ENCODE measurements at places on chromosomes 3 and 15.

DNA sequence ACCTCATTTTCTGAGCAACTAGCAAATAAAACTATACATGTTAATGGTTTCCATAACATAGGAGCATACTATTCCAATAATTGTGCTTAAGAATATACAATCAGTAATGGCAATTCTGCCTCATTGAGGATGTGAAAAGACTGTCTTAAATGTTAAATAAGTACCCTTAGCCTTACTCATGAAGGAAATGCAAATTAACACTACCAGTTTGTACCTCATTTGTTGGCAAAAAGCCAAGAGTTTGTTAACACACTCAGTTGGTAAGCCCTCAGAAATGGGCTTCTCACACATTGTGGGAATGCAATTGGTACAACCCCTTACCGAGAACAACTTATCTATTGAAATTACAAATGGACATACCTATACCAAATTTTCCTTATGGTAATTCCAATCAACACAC is 9.2 kb upstream of the STT3B start:
- H3K4me3 ChIP-seq: no peak overlapping the region
- no peak overlapping the region for H3K27ac ChIP-seq
- peaks cover under 1% of the 10 kb centered on the region for H3K4me1 ChIP-seq
- no peaks in the 10 kb centered on the region for H3K36me3 ChIP-seq
- H3K27me3 ChIP-seq: no peaks in the 10 kb centered on the region
- no peak for DNase-seq

DNA sequence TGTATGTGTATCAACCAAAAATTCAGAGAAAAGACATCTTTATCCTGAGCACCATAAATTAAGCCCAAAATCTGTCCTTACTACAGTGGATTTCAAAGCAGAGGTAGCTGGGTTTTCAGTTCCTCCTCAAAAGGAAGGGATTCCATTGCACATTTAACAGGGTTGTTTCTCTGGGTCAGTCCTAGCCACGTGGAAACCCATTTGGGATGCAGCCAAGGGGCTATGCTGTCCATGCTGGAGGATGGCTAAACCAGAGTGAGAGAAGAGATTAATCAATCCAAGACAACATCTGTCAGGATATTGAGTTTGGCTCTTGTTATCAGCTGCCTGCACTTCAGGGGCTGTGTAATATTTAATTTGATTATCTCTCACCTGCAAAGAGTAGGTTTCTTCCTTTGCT is 28.1 kb downstream of the LSAMP start:
- no peaks in the 10 kb centered on the region for H3K4me1 ChIP-seq
- no peak overlapping the region for H3K4me3 ChIP-seq
- H3K27ac ChIP-seq: no peak overlapping the region
- H3K36me3 ChIP-seq: no peaks in the 10 kb centered on the region
- DNase-seq: no peak

- H3K27ac ChIP-seq: peak overlapping the region; percentile 98
- peak; percentile 41 for DNase-seq
- H3K4me3 ChIP-seq: peak overlapping the region; percentile 49
- no peaks in the 10 kb centered on the region for H3K27me3 ChIP-seq
- H3K36me3 ChIP-seq: no peaks in the 10 kb centered on the region
These were observed 337.3 kb downstream of the FOXP1 start for GRCh38 chr3:71245971-71246880.

- DNase-seq: no peak
- no peak overlapping the region for H3K4me3 ChIP-seq
- no peaks in the 10 kb centered on the region for H3K4me1 ChIP-seq
- H3K27me3 ChIP-seq: no peaks in the 10 kb centered on the region
- H3K27ac ChIP-seq: no peak overlapping the region
- no peaks in the 10 kb centered on the region for H3K36me3 ChIP-seq
These were observed 126.7 kb downstream of the MYLK start for GRCh38 chr3:123757281-123757940.

DNA sequence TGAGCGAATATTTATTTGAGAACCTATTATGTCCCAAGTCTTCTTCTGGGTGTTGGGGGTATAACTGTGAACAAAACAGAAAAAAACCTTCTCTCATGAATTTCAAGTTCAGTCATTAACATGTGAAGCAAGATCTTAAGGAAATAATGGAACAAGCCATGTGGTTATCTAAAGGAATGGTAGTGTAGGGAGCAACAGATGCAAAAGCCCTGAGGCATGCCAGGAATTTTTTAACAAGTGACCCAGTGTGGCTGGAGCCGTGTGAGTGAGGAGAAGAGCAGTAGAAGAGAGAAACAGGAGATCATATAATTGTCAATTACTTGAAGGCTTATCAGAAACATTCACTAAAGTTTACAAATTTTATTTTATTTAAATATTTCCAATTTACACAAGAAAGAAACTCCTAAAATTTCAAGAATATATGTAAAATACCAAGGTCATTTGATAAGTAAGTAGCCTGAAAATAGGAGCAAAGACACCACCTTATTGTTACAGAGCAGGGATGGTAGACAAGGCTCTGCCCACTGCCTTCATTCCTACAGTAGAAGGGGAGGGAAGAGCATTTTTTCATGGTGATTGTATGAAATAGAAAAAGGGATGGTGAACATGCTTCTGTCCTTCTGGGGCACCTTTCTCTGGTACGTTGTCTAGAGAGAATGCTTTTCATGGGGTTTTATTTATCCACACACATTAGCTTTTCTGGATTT is 345.1 kb downstream of the PLOD2 start:
- no peaks in the 10 kb centered on the region for H3K36me3 ChIP-seq
- H3K27ac ChIP-seq: no peak overlapping the region
- H3K4me1 ChIP-seq: no peaks in the 10 kb centered on the region
- H3K4me3 ChIP-seq: no peak overlapping the region

DNA sequence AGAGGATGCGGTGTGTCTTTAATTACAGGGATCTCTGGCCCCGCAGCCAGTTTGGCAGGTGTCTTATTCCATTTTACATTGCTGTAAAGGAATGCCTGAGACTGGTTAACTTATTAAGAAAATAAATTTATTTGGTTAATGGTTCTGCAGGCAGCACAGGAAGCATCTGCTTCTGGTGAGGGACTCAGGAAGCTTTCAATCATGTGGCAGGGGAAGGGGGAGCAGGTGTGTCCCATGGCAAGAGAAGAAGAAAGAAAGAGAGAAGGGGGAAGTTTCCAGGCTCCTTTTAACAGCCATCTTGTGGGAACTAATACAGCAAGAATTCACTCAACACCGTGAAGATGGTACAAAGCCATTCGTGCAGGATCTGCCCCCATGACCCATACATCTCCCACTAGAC is 128.0 kb upstream of the CRBN start:
- no peaks in the 10 kb centered on the region for H3K27me3 ChIP-seq
- H3K36me3 ChIP-seq: no peaks in the 10 kb centered on the region
- H3K4me3 ChIP-seq: no peak overlapping the region

GRCh38 chr3:88712552-88712951 is 394.9 kb upstream of the EPHA3 start:
- no peaks in the 10 kb centered on the region for H3K27me3 ChIP-seq
- peaks cover 4% of the 10 kb centered on the region for H3K4me1 ChIP-seq
- no peak for DNase-seq
- no peak overlapping the region for H3K4me3 ChIP-seq
- no peaks in the 10 kb centered on the region for H3K36me3 ChIP-seq

DNA sequence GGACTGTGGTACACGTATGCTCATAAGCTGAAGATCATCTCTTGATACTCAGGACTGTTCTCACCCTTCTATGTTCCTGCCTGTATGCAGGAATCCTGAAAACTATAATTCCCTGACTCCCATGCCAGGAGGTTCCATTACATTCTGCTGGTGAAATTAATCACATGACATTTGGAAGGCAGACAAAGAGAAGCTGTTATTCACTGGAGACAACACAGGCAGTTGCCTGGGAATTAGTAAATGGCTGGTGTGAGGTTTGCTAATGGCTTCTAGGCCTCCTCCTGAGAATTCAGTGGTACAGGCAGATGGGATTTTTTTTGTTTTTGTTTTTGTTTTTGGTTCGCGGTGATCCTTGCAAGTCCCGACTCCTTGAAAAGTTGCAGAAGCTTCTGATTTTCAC is 91.4 kb downstream of the CTNNB1 start:
- H3K36me3 ChIP-seq: no peaks in the 10 kb centered on the region
- no peak for DNase-seq
- H3K27me3 ChIP-seq: no peaks in the 10 kb centered on the region
- H3K4me3 ChIP-seq: no peak overlapping the region
- H3K4me1 ChIP-seq: peaks cover 7% of the 10 kb centered on the region

DNA sequence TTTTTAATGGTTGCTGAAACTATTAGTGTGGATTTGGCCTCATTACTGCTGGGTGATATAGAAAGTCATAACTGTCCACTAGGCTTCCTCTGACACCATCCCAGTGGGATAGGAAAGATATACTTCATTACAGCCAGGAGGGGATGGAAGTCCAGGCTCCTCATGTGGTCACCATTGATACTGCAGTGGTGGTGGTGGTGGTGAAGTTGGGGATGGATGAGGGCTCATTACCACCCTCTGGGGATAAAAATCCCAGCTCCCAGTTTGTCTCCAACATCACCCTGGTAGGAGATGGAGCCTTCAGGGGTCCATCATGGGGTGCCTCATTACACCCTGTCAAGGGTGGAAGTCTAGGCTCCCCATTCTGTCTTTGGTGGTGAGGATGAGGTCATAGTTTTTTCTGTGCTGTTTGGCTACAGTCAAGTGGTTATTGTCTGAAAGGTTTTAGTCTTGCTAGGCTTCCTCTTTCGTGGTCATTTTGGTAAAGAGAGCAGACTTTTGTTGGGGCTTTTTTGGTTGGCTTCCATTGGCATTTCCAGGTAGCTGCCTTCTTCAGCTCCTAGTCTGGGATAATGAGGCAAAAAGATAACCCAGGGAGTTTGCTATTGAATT is 30.1 kb upstream of the FILIP1L start:
- no peaks in the 10 kb centered on the region for H3K27me3 ChIP-seq
- no peaks in the 10 kb centered on the region for H3K4me1 ChIP-seq
- no peak for DNase-seq
- H3K27ac ChIP-seq: no peak overlapping the region

DNA sequence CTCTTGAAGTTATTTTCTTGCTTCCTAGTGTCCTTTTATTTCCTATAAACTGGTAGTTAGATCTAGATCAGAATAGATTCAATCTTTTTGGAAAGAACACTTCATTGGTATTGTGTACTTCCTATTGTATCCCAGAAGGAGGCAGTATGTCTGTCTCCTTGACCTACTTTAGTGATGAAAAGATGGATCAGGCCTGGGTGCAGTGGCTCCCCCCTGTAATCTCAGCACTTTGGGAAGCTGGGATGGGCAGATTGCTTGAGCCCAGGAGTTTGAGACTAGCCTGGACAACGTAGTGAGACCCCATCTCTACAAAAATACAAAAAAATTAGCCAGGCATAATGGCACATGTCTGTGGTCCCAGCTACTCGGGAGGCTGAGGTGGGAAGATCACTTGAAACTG is 12.0 kb downstream of the BSN start:
- H3K36me3 ChIP-seq: no peaks in the 10 kb centered on the region
- H3K4me1 ChIP-seq: no peaks in the 10 kb centered on the region
- no peaks in the 10 kb centered on the region for H3K27me3 ChIP-seq
- DNase-seq: no peak

- no peak overlapping the region for H3K27ac ChIP-seq
- no peaks in the 10 kb centered on the region for H3K27me3 ChIP-seq
- peaks cover 28% of the 10 kb centered on the region for H3K4me1 ChIP-seq
- no peak overlapping the region for H3K4me3 ChIP-seq
These were observed 23.9 kb upstream of the XIRP1 start for GRCh38 chr3:39216176-39216790.

- no peak overlapping the region for H3K4me3 ChIP-seq
- no peak overlapping the region for H3K27ac ChIP-seq
- H3K27me3 ChIP-seq: no peaks in the 10 kb centered on the region
These were observed 3.2 kb downstream of the CD276 start for GRCh38 chr15:73687351-73687750.

GRCh38 chr15:85746641-85747040 is 48.1 kb downstream of the KLHL25 start:
- peaks cover 39% of the 10 kb centered on the region for H3K36me3 ChIP-seq
- no peak overlapping the region for H3K4me3 ChIP-seq

DNA sequence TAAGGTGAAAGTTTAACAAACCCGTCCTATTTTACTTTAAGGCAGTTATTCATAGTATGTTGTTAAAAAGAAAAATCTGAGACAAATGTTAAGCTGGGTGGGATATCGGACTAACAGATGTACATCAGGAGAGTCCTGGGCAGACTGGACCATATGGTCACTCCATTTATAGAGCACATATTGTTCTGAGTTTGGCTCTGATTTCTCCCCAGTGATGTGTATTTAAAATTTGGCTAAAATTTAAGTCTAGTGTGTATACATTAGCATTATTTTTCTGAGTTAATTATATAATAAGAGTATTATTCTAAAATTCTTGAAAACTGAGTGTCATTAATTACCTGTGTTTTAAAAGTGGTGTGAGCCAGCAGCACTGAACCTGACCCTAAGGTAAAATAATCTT is 6.1 kb downstream of the GMPS start:
- no peak overlapping the region for H3K27ac ChIP-seq
- no peak overlapping the region for H3K4me3 ChIP-seq
- H3K4me1 ChIP-seq: peaks cover 4% of the 10 kb centered on the region
- no peaks in the 10 kb centered on the region for H3K36me3 ChIP-seq
- H3K27me3 ChIP-seq: no peaks in the 10 kb centered on the region
- DNase-seq: no peak

- DNase-seq: no peak
- peaks cover 5% of the 10 kb centered on the region for H3K36me3 ChIP-seq
- no peak overlapping the region for H3K4me3 ChIP-seq
- H3K4me1 ChIP-seq: no peaks in the 10 kb centered on the region
- H3K27ac ChIP-seq: no peak overlapping the region
These were observed 13.4 kb upstream of the CTDSPL2 start for GRCh38 chr15:44414001-44414400.

DNA sequence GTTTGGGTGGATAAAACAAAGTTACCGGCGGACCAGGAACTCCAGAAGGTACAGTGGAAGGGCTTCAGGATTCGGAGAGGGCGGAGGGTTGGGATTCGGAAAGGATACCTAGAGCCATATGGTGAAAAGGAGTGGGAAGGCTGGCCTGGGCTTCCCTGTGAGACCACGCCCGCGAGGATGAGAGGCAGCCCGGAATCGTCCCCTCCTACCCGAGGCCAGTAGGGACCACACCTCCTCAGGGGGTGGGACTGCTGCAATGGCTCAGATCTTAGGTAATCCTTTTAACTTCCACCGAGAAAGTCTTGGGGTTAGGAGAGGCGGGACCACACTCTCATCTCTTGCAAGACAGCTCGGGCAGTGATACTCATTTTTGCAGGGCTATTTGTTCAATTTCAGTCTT is 511.3 kb downstream of the OCA2 start:
- no peaks in the 10 kb centered on the region for H3K36me3 ChIP-seq
- H3K4me1 ChIP-seq: no peaks in the 10 kb centered on the region
- no peaks in the 10 kb centered on the region for H3K27me3 ChIP-seq
- H3K27ac ChIP-seq: no peak overlapping the region
- peak; percentile 21 for DNase-seq

DNA sequence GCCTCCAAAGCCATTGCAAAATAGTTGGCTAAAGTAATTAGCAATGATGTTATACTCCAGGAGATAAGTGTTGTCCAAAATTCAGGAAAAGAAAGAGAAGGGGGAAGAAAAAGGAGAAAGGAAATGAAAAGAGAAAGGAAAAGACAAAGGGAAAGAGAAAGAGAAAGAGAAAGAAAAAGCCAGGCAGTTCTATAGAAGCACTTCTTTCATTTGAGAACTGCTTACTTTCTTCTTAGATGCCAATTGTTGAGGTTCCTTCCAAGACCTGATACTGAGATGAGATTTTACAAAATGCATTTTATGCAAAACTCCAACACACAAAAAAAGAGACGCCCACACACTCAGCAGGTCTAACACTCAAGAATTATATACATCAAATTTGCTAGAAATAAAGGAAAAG is 298.4 kb downstream of the KCNH8 start:
- no peaks in the 10 kb centered on the region for H3K4me1 ChIP-seq
- no peaks in the 10 kb centered on the region for H3K27me3 ChIP-seq
- H3K4me3 ChIP-seq: no peak overlapping the region
- no peak for DNase-seq
- H3K27ac ChIP-seq: no peak overlapping the region
- no peaks in the 10 kb centered on the region for H3K36me3 ChIP-seq
